BE2C (cell line): ENCODE measurements at places on chromosomes 6 and 20.
A peak's percentile ranks its signal among the peaks of the same experiment; 100 is the strongest.

- no peak for DNase-seq
Observed at GRCh38 chr6:99318566-99318965, 30.9 kb downstream of the FAXC start.

DNA sequence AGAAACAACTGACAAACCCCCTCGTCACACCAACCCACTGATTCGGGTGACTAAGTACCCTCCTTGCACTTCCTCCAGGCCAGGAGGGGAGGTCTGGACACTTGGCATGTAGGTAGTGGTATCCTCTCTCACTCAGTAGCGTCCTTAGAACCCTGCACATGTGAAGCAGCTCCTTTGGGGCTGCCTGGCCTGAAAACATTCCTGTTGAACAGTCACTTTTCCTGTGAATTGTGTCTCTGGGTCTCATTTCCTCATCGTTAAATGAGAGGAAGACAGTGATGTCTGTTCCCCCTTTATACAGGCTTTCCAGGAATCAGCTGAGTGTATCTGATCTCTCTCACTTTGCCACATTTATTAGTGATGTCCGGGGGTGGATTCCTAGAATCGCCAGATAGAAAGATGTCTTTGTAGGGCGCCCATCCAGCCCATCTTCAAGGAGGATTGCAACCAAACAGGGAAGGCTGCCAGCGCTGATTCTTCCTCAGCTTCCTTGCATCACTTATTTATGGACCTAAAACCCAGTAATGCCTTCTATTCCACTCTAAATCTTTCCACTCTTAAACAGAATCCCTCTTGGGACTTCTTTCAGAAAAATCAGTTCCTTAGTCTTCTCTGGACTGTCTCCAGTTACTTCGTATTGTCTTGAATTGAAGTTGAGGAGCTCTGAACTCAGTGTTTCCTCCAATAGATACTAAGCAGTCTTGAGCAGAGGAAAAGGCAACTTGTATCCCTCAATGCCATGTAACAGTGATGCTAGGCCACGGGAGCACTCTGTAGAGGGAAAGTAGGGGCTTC, 9.4 kb upstream of the POPDC3 start:
- DNase-seq = no peak

DNA sequence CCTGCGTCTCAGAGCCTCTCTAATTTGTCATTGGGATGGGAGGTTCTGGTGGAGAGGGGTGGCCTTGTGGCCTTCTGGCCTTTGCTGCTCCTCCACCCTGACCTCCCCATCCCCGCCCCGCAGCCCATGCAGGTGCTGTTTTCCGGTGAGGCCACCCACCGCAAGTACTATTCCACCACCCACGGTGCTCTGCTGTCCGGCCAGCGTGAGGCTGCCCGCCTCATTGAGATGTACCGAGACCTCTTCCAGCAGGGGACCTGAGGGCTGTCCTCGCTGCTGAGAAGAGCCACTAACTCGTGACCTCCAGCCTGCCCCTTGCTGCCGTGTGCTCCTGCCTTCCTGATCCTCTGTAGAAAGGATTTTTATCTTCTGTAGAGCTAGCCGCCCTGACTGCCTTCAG, 171.8 kb upstream of the RNF24 start:
- no peak for DNase-seq

GRCh38 chr20:59939052-59939878, 840 bp downstream of the PPP1R3D start:
- DNase-seq = no peak

- no peak for DNase-seq
Observed at GRCh38 chr20:19026901-19027644, 185.4 kb upstream of the SLC24A3 start.

DNA sequence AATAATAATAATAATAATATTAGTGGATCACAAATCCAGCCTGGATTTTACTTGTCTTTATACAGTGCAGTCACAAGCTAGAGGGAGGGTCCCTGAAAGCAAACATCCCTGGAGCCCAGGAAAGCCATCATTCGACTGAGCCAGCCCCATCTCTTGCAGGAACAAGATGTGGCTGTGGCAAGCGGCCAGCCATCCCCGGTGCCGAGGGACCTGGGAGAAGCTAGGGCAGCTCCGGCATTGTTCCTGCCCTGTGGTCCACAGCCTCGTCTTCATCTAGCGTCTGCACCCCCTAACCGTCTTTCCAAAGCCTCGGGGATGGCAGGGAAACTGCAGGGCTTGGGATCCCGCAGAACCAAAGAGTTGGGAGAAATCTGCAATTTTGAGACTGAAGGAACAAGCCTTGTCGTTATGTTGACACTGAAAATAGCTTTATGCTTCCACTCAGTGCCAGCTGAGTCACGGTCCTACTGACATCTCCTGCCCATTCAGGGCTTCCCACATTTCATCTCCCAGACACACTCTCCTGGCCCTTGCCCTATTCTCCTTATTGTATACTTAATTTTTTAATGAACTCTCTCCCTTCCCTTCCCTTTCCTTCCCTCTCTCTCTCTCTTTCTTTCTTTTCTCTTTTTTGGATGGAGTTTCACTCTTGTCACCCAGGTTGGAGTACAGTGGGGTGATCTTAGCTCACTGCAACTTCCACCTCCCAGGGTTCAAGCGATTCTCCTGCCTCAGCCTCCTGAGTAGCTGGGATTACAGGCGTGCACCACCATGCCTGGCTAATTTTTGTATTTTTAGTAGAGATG, 62.5 kb upstream of the ZNFX1 start:
- peak; percentile 39 for DNase-seq

GRCh38 chr6:110255211-110255750, 75.1 kb downstream of the CDC40 start:
- DNase-seq = no peak

DNA sequence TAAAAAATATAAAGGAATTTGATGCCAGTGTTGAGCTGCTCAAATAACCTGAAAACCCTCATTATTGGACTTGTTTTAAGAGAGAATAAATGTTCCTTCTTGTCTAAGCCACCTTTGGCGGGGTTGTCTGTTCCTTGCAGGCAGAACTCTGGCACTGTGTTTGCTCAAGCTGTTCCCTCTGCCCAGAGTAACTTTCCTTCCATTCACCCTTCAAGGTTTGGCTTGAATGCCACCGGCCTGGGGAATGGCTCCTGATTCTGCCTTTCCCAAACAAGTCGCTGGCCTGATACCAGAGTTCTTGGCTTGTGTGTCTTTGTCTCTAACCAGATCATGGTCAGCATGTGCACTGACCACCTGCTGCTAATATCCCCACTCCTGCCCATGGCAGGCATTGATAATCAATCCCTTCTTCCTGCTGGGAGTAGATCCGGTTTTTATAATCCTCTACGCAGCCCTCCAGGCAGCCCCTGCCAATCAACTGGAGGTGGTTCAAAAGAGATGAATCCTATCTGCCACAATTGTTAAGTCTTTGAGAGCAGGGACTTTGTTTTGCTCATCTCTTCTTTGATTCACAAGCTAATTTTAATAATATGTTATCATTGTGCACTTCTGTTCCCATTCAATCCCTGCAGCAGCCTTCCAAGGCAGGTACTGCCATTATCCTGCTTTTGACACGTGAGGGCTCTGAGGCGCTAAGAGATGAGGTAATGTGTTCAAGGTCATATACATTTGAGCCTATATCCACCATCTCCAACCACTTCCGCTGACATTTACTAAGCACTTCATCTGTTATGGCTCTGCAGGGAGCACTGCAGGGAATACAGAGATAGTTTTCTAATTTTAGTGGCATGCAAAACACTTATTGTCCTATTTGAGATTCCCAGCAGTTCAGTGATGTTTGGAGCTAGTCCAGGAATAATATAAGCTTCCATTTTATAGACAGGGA, 3.1 kb upstream of the CCM2L start:
- DNase-seq = no peak

- no peak for DNase-seq
Observed at GRCh38 chr6:123430970-123431369, 205.8 kb downstream of the TRDN start.

DNA sequence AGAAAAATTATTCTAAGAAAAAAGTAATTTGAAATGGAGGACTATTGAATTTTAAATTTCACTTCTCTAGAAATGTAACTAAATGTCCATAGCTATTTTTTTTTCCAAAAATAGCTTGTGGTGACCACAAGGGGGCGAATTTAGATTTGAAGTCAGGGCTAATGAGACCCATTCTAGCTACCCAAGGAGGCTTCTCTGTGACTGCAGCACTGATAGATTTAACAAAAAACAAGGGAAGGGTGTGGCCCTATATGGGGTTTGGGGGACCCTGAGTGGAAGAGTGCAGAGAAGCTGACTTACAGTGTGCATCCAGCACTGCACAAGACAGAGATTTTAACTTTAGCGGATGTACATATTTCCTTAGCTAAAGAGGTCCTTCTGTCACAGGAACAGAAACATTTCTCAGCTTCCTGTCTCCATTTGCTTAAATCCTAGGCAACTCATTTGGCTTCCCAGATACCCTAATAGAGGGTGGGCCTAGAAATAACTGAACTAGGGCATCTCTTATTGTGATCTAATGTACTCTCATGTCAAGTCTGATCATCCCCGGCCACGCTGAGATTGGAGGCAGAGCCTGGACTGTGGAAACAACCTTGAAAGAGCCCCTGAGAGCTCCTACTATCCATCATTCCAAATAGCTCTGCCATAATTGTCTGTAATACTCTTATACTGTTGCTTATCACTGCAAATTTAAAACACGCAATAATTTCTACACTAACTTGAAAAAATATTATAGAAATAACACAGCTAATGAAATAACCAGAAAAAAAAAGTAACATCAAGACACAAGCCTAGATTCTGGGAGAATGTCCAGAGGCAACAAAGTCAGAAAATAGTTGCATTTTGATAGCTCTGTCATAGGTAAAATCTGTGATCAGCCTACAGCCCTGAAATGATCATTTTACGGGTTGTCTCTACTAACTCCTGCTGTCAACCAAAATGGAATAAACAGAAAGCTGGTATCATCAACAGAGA, 93.6 kb downstream of the SNAP91 start:
- peak; percentile 78 for DNase-seq

DNA sequence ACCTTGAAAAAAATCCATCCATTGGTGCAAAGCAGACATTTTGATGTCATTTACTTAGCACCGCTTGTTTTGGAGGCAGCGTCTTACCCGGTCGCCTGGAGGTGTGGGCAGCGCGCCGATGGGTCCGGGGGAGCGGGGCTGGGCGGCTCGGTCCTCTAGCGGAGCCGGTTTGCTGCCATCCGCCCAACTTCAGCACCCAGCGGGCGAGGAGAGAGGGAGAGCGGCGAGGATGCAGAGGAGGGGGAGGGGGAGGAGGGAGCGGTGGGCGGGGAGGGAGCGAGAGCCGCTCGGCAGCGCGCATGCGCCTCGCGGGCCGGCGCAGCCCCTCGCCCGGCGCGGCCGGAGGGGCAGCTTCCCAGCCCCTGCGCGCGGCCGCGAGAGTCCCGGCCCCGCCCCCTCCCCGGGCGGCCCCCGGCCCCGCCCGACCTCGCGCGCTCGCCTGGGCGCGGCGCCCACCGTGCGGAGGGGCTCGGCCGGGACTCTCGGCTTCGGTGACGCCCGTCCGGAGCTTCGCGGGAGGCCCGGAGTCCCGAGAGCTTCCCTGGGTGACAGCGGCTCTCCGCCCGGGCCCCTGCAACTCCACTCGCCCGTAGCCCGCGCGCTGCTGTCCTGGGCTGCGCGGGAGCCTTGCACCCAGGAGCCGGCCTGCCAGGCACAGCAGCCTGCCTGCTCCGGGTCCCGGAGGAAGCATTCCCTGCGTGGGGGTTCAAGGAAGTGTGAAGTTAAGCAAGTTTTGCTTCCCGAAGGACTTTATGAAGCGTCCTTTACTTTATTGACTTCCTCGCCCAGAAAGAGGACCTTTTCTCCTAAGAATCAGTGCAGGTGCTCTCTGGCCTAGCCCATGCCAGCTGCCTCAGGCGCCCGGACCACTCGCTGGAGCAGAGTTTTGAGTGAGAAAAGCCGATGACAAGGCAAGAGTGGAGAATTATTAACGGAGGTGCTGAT, at the start of gene RGS17:
Gene RGS17, minus strand, starts transcription at position 246 of the 945 bp plus-strand sequence. CDS start 87,264 bp downstream, outside the sequence.
- DNase-seq = peak; percentile 87

GRCh38 chr6:100166956-100167355, 172.9 kb upstream of the MCHR2 start:
- no peak for DNase-seq

- DNase-seq = no peak
Observed at GRCh38 chr6:129929433-129929832, 68.3 kb upstream of the TMEM244 start.

- no peak for DNase-seq
Observed at GRCh38 chr6:134058622-134059366, 6.4 kb upstream of the SLC2A12 start.

GRCh38 chr6:41497994-41498393, 48.2 kb upstream of the FOXP4 start:
- DNase-seq = no peak

- no peak for DNase-seq
Observed at GRCh38 chr20:20427227-20427864, 59.4 kb downstream of the INSM1 start.

DNA sequence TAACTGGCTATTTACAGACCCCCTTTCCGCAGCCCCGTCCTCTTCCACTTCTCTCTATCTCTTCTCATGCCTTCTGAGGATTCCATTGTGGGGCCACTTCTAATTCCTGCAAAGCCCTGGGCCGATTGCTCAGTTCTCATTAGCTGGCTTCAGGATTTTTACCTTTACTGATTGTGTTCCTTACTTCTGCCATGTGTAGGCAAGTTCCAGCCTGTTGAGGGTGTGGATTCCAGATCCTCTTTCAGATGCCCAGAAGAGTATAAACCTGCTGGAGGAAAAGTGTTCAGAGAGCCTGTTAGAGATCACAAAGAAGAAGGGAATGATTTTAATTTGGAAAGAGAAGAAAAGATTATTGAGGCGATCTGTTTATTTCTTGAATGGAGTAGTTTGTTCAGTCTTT, 5.4 kb downstream of the DSE start:
- DNase-seq = no peak

GRCh38 chr6:4777394-4777935, 1.3 kb downstream of the CDYL start:
- DNase-seq = no peak

DNA sequence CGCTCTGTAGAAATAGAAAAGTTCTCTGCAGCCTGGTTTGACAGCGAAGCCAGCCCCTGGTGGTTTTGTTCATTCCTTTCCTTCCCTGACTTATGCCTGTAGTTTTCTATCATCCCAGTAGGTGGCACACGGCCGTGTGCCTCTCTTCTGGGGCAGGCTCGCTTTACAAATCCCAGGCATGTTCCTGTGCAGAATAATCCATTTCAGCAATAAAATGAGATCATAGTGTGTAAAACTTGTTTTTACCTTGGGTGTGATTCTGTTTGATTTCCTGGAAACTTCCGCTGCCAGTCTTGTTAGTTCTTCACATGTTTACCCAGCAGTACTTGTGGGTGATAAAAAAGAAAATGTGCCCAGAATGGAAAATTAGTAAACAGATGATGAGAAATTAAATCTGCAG, 7.4 kb upstream of the INSM1 start:
- peak; percentile 66 for DNase-seq

- no peak for DNase-seq
Observed at GRCh38 chr6:112310439-112311125, 36.5 kb upstream of the RFPL4B start.

GRCh38 chr6:32852844-32853540, 512 bp downstream of the TAP1 start:
- DNase-seq = no peak

GRCh38 chr6:53767941-53768340, 26.9 kb upstream of the LRRC1 start:
- no peak for DNase-seq

DNA sequence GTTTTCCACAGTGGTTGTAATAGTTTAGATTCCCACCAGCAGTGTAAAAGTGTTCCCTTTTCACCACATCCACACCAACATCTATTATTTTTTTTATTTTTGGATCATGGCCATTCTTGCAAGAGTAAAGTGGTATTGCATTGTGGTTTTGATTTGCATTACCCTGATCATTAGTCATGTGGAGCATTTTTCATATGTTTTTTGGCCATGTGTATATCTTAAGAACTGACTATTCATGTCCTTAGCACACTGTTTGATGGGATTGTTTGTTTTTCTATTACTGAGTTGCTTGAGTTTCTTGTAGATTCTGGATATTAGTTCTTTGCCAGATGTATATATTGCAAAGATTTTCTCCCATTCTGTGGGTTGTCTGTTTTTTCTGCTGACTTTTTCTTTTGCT, 820.1 kb downstream of the TENT5A start:
- DNase-seq = no peak
